ENCODE measurements at places on chromosomes 1 and 21. TPM values are rescaled to one million over a fixed set of nuclear protein-coding genes. Genes with fewer than 3 reads are reported as not detected.

LCK gene
- 1.3 TPM for total RNA-seq

GRCh38 chr21:19076031-19076430 is 672.4 kb upstream of the TMPRSS15 start:
- no peak for DNase-seq

TBX19 gene
- total RNA-seq: 1.2 TPM

- DNase-seq: no peak
Measured at GRCh38 chr1:184017306-184017705, 20.2 kb downstream of the COLGALT2 start.

GRCh38 chr1:100724281-100724680 is 4.7 kb downstream of the VCAM1 start:
- no peak for DNase-seq

GRCh38 chr1:19065526-19066247 is 109.2 kb upstream of the IFFO2 start:
- DNase-seq: no peak

DNA sequence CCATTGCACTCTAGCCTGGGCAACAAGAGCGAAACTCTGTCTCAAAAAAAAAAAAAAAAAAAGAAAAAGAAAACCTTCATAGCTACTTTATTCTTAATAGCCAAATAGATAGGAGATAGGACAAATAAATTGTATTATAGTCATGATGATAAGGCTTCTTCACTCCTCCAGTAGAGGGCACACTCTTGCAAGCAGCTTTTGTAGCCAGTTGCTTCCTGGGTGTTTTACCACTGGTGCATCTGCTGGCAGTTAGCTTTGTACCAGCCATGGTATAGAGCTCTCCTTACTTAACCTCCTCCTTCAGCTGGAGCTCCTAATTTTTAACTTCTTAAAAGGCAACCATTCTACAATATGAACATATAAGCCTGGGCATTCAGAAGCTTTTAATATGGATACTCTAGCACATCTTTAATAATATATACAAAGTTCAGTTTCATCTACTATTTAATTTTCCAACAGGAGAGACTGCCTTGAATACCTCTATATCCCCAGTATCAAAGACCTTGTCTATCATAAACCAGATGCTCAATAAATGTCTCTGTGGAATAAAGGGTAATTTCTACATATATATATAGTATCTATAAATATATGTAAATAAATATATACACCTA is 35.8 kb downstream of the EVI5 start:
- DNase-seq: peak; percentile 27
